ENCODE measurements at places on chromosomes 12 and 14.

DNA sequence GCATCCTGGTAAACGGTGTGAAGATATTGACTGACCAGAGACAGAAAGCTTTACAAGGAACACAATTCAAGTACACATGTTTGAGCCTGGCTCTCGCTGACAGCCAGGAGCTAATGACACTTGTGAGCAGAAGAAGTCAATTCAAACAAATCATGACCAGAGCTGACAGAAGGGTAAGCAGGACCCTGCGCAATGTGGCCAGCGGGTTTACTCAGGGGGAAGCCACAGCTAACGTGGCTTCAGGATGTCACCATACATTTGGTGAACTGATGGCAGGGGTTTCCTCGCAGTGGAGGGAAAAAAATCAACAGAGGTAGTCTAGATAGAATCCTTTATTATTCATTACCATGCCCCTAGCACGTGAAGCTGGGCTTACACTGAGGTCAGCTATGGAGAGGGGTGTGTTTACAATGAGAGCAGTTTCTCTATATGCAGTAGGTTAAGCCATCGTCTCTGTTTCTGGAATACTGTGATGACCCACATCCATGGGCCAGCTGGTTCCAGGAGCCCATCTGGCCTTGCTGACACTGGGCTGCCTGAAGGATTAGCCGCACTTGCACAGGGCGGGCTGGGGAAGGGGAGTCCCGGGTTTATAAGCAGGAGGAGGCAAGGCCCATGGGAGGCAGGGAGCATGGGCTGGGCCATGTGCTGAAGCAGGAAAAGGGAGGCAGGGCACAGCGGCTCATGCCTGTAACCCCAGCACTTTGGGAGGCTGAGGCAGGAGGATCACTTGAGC is 198.2 kb upstream of the PRMT8 start:
- DNase-seq, result no peak

GRCh38 chr12:15151161-15152091 is 69.8 kb downstream of the RERG start:
- DNase-seq, result no peak

DNA sequence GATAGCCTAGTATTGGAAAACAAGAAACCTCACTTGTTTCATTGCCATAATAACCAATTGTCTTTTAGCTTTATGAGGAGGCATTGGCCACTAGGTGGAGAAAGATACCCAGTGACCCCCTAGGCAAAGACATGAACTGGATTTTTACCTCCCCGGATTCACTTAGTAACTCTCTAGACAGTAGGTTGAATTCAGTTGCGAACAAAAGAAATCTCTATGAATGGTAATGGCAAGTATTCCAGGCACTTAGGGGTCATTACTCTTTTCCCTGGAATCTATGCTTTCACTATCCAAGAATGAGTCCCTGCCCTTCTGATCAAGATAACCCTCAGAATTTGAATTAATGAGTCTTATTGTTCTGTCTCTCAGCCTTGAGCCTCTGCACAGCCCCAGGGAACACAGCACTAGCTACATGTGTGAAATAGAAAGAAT is 29.5 kb upstream of the RHOJ start:
- DNase-seq, result no peak

DNA sequence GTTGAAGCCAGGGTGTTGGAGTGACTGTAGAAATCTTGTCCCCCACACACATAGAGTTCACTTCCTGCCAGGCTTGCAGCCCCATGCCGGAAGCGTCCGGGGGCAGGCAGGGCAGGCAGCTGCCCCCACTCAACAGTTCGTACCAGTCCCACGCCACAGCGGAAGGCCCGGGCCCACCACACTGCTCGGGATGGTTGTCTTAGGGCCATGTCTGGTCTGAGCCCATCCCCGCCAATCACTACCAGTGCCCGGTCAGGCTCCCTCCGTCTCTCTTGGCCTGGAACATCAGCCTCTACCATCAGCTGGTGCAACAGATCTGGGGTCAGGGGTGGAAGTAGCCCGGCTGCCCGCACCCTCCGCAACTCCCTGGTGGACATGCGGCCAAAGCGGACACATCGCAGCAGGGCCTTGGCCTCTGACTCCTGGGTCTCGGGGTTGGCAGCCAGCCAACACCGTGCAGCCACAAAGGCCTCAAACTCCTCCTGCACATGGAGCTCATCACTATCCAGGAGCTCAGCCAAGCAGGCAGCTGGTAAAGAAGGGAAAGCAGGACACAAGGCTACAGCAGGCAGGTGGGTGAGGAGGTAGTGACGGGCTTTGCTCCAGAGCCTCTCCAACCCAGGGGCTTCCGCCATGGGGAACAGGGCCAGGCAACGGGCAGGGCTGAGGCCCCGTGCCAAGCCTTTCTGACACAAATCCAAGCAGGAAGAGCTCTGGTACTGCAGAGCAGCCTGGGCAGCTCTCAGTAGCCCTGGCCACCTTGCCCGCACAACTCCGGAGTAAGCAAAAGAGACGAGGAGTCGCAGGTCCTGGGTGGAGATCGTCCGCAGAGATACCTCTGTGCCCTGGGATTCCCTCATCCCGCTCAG is 5.9 kb downstream of the KLHL33 start:
- DNase-seq, result no peak

- DNase-seq, result no peak
Measured at GRCh38 chr14:54555651-54556050, 11.3 kb upstream of the SAMD4A start.

GRCh38 chr12:70661466-70662161 is 24.4 kb upstream of the PTPRB start:
- DNase-seq, result no peak

GRCh38 chr14:58954901-58955861 is 233.3 kb upstream of the DAAM1 start:
- no peak for DNase-seq

DNA sequence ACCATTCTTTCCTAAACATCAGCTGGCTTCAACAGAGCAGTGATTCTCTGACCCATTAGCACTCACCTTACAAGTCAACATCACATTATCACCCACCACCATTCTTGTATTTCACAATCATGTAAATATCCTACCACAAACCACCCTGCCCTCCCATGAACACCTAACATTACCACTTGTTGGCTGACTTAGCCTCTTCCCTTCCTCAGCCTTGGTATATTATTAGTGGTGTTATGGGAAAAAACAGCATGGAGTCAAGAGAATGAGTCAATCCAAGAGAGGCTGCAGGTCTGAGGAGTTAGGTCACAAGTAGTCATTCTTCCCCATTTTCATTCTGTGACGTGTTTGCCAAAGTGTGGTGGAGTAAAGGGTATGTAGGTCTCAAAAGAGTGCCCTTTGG is 22.3 kb upstream of the MGP start:
- DNase-seq, result no peak

DNA sequence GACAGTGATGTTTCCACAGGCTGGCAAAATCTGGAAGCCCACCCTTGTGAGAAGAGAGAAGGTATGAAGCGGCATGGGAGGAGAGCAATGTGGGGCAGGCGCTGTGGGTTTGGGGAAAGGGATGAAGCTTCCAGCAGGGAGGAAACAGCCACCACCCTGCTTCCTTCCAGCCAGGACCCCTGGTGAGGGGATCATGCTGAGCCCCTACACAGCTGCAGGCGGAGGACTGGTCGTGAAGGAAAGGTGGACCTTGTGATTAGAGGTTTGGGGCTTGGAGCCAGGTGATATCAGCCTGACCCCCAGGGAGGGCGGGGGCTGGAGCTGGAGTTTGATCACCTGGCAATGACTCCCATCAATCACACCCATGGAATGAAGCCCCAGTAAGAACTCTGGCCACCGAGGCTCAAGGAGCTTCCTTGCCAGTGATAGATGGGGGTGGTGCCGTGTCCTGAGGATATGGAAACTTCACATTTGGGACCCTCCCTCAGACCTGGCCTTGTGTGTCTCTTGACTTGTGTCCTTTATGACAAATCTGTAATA is 48.6 kb downstream of the RIMBP2 start:
- no peak for DNase-seq

DNA sequence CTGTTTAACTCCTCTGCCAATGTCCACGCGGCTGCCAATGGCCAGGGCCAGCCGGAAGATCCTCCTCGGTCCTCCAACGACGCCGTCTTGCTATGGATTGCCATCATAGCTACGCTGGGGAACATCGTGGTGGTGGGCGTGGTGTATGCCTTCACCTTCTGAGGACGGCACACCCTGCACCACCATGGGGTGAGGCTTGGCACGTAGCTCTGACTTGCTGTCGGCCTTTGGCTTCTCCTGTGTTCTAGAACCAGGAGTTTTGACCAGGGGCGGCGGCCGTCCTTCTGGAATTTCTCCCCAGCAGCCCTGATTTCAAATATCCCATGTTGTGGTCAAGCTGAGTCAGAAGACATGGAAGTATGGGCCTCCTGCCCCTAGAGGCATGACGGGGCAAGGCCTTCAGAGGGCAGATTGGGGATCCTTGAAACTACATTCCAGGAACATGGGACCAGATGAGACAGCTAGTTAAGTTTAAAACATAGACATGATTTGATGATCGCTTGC is 47.5 kb downstream of the C14orf132 start:
- DNase-seq, result no peak

DNA sequence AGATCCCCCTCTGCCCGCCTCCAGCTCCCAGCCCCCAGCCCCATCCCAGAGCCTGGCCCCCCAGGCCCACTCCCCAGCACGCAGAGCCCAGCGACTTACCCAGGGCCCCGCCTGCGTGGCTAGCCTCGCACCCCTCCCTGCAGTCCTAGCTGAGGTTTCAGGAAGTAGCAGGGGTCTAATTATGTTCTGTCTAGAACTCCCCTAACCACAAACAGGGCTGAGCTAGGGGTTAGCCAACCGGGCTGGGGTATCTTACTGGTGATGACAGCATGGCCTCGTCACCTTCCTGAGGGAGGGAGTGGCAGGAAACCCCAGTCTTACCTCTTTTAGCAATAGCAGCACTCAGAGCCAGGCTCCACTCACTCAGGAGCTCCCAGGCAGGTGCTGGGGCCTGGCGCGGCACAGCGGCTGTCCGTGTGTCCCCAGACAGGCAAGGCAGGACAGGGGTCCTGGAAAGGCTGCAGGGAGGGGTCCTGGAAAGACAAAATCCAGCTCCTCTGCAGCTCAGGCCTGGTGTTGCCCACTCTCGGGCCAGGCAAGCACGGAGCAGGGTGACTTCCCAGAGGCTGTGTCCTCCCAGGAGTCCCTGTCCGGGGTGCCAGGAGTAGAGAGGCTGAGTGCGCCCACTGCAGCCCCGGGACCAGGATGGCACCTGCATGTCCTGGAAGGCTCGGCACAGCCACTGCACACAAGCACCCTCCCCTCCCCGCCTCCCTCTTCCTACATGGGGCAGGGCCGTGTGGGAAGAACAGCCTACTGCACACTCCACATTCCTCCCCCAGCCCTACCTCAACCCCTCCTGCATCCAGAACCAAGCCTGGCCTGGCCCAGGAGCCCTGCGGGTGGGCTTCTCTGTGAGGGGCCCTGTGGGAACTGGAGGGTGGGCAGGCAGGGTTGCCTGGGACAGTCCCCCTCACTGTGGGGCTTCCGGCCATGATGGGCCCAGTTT is at the start of gene GPR132:
Gene GPR132 (minus strand): TSS at position 151 of the 949 bp plus-strand sequence. CDS start 10,010 bp downstream, outside the sequence.
- DNase-seq, result peak; percentile 88

- DNase-seq, result no peak
Measured at GRCh38 chr12:91384806-91385205, 202.2 kb upstream of the DCN start.

- no peak for DNase-seq
Measured at GRCh38 chr14:67917006-67917405, 97.4 kb downstream of the RAD51B start.

DNA sequence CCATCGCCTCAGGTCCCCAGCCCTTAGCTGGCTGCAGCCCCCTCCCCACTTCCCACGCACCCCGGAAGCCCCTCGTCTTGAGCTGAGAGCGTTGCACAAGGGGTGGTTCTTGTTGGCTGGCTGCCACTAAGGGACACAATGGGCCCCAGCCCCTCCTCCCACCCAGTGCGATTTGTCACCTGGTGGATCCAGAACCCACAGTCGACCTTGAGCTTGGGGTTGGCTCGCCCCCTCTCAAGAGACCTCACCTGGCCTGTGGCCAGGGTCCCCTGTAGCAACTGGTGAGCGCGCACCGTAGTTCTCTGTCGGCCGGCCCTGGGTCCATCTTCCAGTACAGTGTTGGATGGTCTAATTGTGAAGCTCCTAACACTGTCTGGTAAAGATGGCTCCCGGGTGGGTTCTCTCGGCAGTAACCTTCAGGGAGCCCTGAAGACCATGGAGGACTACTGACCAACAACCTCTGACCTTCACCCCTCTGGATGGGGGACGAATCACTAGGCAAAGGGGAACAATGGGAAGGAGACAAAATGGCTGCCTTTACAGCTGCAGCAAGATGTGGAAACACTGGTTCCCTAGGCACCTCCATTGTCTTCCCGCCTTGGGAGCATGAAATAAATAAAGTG is 6.6 kb downstream of the PHB2 start:
- DNase-seq, result no peak

DNA sequence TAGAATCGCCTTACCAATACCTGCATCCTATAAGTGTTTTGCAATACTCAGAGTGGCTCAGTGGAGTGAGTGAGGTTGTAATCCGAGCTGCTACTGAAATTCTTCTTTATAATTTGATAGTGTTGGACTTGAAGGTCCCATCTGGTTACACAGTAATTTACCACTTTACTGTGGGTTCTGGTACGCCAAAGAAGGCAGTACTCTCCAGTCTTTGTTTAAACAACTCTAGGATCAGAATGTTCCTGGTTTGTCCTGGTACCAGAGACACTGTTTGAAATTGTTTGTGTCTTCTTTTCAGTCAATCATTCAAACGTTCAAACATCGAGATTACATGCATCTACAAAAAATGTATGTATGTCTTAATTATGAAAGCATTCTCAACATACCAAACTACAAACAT is 51.3 kb upstream of the AMN1 start:
- no peak for DNase-seq

GRCh38 chr14:97179573-97179972 is 382.4 kb downstream of the VRK1 start:
- peak; percentile 15 for DNase-seq

DNA sequence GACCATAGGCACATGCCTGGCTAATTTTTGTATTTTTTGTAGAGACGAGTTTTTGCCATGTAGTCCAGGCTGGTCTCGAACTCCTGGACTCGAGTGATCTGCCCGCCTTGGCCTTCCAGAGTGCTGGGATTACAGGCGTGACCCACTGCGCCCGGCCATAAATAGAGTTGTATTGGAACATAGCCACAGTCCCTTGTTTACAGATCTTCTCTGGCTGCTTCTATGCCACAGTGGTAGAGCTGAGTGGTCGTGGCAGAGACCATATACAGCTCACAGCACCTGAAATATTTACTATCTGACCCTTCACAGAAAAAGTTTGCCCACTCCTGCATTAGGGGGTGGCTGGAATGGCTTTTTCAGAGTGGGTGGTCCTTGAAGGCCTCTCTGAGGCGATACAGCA is 28.0 kb upstream of the TSPAN9 start:
- no peak for DNase-seq

GRCh38 chr12:31759632-31760459 is 31.0 kb upstream of the AMN1 start:
- no peak for DNase-seq

DNA sequence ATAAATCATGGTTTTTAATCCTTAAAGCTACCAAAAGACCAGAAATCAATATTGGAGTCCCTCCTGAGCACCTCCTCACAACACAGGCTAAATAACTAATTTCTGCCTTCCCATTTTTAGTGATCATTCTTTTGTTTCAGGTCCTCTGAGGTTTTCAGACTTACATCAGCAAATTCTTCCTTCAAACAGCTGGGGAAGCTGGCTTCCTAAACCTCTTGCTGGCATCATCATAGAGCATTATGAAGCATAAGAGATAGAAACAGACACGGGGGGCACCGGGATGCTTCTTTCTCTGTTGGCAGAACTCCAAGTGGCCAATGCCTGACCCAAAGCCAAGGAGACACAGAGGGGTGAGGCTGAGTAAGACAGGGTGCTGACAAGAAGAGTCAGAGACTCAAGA is 47.9 kb upstream of the DBX2 start:
- no peak for DNase-seq

Measured in activated naive CD4-positive, alpha-beta T cell treated with Interleukin-2 at 50 U/mL for 16 hours (primary cell).